ENCODE measurements at places on chromosomes 13 and 19. TPM values are rescaled to one million over a fixed set of nuclear protein-coding genes. Genes with fewer than 3 reads are reported as not detected.
A peak's percentile ranks its signal among the peaks of the same experiment; 100 is the strongest.

DNA sequence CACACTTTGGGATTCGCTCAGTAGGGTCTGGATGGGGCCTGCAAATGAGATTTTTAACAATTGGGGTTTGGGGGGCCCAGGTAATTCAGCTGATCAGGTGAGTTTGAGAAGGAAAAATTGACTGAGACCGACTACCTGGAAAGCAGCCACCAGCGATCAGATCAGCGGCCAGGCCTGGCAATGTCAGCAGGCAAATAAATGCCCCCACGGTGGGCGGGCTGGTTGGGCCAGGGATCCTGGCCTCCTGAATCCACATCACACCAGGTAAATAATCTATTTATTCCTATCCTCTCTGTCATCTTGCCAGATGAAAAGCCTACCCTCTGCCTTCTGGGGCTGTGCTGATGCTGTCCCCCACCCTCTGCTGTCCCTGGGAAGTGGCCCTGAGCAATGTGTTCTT, 9.4 kb downstream of the NAPA start:
- no peak overlapping the region for H3K4me3 ChIP-seq
- H3K4me1 ChIP-seq = peaks cover 75% of the 10 kb centered on the region
- peak overlapping the region; percentile 81 for H3K27ac ChIP-seq
- DNase-seq = no peak
- no peaks in the 10 kb centered on the region for H3K27me3 ChIP-seq

DNA sequence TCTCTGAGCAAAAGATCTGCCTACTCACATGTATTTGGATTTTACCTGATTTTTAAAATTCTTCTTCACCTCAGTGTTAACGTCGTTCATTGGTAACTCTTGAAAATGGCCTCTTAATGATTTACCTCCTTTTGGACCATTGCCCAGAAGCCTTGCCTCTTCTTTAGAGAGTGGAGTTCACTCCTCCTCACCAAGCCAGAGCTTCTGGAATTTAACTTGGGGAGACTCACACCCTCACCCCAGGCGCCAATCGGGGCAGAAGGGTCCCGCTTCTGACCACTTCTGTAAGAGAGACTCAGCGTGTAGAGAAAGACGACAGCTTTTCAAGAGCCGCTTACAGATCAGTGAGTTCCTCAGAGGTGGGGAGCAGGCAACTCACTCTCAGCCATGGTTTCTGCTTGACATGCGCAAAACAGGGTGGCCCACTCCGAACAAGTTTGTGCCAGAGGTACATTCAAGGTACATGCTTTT, 2.7 kb downstream of the PNMA8C start:
- H3K27me3 ChIP-seq = peaks cover 29% of the 10 kb centered on the region
- H3K36me3 ChIP-seq = no peaks in the 10 kb centered on the region
- H3K4me1 ChIP-seq = peaks cover 31% of the 10 kb centered on the region
- peak overlapping the region; percentile 70 for H3K27ac ChIP-seq

The RXFP2 gene
- not detected for total RNA-seq

DNA sequence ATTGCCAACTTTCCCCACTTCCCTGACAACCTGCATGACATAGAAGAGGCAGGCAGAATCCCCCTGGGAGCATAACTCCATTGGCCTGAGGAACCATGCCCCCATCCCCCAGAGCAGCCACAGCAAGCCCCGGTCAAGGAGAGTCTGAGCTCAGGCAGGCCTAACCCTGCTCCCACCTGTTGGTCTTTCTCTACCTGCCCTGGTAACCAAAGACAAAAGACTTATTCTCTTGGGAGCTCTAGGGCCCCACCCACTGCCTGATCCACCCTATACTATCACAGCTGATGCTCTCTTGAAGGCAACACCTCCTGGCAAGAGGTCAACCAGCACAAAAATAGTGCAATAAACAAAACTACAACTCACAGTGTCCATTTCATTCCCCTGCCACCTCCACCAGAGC, 59.3 kb downstream of the TNFSF13B start:
- H3K4me3 ChIP-seq = no peak overlapping the region
- DNase-seq = no peak
- no peak overlapping the region for H3K27ac ChIP-seq
- H3K4me1 ChIP-seq = no peaks in the 10 kb centered on the region
